ENCODE measurements at places on chromosomes 6 and 20. TPM values are rescaled to one million over a fixed set of nuclear protein-coding genes. Genes with fewer than 3 reads are reported as not detected.

DNA sequence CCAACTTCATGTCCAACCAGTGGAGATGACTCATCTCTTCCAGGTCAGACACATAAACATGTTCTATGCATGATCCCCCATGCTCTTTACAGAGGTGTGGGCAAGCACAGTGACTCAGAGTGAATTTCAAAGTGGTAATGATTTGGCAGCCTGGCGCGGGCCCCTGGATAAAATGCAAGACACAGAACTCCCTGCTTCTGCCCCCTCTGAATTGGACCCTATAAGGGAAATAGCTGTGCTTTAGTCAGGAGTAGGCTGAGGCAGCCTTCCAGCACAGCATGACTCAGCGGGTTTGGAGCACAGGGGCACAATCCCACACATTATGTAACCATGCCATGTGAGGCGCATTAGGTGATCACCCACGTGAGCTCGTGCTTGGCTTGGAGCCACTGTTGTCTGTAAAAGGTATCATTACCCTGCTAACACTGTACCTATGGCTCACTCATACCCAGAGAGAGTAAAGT is 127.4 kb downstream of the C6orf118 start:
- no peak for DNase-seq

- no peak for DNase-seq
Observed at GRCh38 chr20:36275441-36276189, 30.5 kb upstream of the DLGAP4 start.

CST7 gene
- total RNA-seq: 2.7 TPM

DNA sequence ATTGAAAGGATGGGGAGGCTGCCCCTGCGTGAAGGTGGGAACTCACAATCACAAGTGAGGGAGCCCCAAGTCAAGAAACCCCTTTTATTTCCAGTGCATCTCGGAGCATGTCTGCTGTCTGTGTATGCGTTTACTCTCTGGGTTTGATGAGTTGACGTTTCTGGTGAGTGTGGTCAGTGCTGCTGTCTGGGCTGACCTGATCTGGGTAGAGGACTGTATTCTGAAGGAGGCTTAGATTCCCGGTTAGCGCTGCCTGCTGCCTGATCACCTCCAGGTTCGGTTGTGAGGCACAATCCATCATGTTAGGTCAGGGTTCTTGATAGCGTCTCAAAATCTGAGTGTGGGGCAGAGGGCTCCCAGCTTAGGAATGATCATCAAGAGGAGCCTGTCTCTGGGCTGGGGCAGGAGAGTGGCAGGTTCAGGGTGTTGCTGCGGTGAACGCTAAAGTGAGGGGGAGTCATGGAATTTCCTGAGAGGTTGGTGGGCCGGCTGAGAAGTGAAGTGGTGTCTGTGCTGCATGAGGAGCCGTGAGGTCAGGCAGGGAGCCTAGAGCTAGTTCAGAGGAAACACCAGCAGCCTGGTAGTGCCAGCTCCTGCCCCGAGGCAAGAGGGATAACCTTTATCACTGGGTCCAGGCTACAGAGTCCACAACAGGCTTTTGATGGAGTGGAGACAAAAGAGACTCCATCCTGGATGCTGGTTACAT is 225.3 kb upstream of the CST7 start:
- no peak for DNase-seq

Measured in right atrium auricular region (tissue), 2 donors.